ENCODE measurements at places on chromosomes 7 and 10.

GRCh38 chr7:104045183-104045582 is 55.7 kb upstream of the RELN start:
- DNase-seq, result no peak

DNA sequence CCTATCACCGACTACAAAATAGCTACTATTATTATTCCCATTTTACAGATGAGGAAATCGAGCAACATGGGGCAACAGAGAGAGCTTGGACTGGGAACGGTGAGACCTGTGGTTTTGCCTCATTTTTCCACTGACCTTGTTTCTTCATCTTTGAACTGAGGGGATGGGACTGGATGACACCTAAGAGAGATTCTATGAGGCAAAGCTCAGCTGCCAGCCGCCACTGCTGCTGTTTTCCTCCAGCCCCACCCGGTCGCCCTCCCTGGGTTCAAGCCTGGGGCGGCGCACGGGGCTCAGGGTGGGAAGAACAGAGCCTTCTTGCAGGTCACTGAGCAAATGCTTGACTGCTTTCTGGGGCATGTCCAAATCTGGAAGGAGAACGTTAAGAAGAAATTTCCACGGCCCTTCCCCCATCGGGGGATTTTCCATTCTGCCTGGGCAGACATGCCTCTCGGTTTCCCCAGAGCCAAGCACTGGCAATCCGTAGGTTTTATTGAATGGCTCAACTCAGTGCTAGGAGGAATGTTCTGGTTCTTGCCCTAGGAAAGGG is 12.3 kb downstream of the DDIT4 start:
- DNase-seq, result no peak

- DNase-seq, result no peak
These were observed 78.4 kb downstream of the CYP26A1 start for GRCh38 chr10:93152136-93152535.

- no peak for DNase-seq
These were observed 30.7 kb downstream of the ANKIB1 start for GRCh38 chr7:92276460-92276864.

DNA sequence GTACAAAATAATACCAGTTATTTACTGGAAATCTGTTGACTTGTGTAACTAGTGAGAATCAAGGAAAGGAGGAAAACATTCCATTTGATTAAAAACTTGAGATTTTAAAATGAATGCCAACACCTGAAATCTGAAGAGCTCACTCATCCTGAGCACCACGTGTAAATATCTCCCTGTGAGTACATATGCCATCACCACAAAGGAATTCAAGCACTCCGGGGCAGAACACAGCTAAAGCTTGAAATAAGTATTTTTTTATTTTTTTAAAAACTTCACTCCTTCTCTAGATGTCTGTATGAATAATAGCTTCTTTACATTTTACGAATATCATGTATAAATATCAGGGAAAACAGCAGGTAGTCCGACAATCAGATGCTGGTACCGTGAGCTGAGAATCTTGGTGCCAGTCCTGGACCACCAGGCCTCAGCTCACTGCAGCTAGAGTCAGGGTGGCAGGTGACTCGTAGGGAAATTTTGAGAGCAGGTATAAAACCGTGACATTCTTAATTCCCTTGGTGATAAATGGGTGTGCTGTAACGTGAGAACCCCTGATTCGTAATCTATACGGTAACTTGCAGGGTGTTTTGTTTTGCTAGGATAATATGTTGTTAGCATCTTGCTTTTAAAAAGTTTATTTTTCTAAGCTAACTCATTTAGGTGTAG is 12.7 kb downstream of the LMTK2 start:
- DNase-seq, result no peak

DNA sequence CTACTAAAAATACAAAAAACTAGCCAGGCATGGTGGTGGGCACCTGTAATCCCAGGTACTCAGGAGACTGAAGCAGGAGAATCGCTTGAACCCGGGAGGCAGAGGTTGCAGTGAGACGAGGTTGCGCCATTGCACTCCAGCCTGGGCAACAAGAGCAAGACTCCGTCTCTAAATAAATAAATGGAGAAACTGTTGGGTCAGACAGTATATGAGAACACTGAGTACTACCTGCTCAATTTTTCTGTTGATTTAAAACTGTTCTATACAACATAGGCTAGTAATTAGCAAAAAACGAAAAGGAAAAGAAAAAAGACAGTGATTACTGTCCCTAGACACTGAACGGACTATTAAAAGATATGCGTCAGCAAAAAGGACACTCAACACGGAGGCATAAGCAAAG is 26.7 kb downstream of the GFRA1 start:
- no peak for DNase-seq

DNA sequence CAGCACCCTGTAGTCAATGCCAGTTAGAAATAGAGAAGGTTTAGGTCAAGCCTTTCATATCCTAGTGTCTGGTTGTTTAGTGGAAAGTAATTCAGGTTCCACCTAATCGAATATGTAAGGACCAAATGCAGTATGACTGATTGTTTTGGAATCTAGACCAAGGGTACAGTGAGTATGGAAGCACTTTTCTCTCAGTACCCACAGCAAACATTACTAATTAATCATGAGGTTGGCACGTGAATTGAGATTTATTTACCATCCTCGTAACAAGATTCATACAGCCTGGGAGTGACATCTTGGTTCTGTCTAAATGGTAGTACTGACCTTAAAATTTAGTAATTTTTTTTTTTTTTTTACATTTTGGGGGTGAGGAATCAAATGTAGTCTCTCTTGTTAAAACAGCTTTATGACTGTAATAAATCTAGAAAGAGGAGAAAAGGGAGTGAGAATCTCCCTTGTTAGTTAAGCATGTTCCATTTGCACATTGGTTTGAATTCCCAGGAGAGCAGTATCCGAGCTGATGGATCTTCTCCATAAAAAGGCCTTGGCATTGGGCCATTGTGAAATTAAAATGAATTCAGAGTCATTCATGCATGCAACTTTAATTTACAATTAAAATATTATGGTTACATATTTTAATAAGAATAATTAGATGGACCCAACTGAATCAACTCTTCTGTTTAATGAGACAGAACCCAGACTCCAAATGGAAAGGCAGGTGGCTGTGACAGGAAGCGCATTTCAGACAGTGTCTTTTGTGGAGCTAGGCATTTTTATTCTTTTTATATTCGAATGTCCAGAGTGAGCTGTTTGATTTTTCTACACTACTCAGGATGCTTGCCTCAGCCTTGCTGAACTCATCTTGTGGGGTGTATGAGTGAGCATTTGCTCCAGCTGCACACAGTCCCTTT is 57.6 kb downstream of the SNX10 start:
- no peak for DNase-seq

GRCh38 chr7:128266883-128267594 is 26.0 kb downstream of the LEP start:
- DNase-seq, result no peak

DNA sequence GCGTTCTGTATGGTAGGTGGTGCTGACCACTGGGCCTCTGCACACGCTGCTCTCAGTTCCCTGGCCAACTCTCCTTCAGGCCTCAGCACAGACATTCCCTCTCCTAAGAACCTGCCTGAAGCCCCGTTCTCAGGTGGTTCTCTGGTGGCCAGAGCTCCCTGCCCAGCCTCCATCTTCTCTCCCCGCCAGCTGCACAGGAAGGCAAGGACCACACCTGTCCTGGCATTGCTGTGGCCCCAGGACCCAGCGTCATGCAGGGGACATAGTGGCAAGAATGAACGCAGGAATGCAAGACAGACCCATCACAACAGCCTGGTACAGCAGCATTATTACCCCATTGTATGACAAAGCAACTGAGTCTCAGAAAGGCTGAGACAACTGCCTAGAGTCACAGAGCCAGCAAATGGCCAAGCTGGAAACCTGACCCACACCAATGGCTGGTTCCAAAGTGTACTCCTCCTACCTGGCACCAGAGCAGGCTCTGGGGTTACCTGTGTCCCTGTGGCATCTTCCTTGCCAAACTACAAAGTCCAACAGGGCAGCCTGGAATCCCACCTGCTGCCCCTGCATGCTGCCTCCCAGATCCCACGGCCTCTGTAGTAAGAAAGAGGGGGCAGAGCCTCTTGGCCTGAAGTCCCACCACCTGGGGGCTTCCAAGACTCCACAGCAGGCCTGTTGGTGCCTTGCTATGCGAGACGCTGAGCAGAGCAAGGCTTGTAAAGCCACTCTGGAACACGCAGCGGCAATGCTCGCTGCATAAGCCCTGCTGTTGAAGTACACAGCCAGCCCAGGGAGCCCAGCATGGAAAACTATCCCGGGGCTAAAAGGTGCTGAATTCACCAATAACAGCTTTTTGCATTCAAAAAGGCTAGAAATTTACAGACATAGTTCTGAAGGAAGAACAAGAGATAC is 73.3 kb downstream of the CHST15 start:
- DNase-seq, result no peak

DNA sequence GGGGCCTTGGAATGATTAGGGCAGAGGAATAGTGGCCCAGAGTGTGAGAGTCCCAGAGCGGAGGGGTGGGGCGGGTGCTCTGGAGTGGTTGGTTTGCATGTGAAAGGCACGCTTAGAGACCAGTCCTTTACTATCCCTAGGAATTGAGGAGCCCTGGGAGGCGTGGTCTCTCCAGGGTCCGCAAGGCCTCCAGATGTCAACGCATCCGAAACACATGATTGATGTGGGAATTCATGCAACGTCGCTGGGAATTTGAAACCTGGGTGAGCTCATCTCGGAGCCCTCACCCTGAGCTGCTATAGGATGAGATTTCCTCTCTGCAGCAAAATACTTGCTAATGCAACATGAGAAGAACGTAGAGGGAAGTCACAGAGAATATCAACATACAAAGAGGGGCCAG is 51.2 kb downstream of the NPTX2 start:
- DNase-seq, result no peak

GRCh38 chr7:91198371-91198770 is 65.9 kb upstream of the FZD1 start:
- no peak for DNase-seq

DNA sequence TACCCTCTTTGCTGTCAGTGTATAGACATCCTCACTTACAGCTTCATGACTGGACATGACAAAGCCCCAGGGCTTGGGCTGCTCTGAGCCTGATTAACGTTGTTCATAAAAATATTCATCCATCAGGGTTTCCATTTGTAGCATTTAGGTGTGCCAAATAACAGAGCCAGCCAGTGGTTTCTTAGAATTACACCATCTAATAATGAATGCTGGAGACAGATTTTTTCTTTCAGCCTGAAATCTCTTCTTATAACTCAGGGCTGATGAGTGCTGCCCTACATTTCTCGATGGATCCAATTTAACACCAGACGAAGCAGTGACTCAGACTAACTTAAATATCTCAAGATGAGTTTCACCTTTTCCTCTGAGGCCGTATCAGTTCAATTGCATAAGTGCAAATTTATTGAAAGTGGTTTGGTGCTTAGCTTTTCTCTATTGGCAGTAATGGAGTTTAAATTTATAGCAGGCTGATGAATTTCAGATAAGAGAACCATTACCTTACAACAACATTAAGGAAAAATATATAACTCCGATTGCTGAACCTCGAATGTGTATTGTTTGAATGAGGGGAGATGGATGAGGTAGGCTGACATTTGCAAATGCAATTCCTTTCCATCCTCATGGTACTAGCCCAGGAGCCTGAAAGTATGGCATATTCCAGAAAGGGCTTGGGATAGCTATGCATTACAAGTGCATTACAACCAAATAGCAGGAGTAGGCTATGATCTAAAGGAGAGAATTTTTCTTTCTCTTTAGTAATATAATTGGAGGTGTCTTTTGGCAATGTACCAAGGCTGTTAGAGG is 900.6 kb downstream of the KCNMA1 start:
- no peak for DNase-seq

DNA sequence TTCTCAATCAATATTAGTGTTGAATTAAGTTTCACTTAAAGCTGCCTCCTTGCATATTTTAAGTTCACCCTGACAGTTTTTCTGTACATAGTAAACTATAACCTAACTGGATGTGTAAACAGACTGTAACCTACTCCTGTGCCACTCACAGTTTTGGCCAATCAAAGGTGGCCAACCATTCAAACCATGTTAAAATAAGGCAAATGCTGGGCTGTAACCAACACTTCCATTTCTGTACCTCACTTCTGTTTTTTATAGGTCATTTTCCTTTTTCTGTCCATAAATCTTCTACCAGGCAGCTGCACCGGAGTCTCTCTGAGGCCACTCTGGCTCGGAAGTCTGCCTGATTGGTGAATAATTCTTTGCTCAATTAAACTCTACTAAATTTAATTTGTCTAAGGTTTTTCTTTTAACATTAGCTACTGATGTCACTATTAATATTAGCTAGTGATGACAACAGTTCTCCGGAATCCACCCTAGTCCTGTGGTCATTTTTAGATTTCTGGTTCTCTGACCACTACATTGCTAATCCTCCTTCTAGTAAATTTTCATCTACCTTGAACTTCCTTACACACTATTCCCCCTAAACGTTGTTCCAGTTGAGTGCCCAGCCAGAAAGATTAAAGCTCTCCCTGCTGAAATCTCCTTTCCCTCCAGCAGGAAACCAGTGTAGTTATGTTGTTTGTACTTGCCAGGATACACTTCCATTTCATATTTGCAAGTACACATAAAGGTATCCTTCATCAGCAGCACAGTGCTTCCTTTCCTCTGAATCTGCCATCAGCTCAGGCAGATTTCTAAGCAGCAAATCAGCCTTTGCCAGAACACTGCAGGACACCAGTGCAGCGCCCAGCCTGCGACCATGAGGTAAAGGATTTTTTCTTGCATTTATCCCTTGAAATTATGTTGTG is 18.6 kb upstream of the IFIT2 start:
- DNase-seq, result no peak

DNA sequence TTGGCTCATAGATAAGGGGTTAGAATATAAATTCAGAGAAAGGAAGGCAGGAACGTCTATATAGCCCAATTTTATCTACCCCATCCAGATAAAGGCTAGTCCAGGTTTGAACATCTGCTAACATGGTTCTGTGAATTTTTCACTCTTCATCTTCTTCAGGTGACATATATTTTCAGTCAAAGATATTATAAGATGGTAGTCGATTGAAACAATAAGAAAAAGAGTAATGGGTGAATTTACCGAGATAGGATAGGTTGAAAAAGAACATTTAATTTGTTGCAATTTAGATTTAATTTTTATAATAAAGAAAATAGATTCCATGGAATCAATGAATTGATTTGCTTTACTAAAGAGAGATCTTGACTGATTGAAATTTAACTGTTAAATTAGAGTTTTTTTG is at the start of gene OR2F1:
OR2F1 (plus strand) TSS at position 301 of the 400 bp plus-strand sequence. CDS start 5,127 bp downstream, outside the sequence.
- no peak for DNase-seq

DNA sequence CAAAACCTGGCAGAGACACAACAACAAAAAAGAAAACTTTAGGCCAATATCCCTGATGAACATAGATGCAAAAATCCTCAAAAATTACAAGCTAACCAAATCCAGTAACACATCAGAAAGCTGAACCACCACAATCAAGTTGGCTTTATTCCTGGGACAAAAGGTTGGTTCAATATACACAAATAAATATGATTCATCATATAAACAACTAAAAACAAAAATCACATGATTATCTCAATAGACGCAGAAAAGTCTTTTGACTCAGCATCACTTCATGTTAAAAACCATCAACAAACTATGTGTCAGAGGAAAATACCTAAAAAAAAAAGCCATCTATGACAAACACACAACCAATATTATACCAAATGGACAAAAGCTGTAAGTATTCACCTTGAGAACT is 283.5 kb downstream of the THSD7A start:
- DNase-seq, result no peak

Measured in T-helper 1 cell (primary cell).